Right lung (tissue), 10 donors: ENCODE measurements at places on chromosomes 6 and 20.

- no peak for DNase-seq
These were observed 428.6 kb downstream of the HACE1 start for GRCh38 chr6:104431096-104431495.

DNA sequence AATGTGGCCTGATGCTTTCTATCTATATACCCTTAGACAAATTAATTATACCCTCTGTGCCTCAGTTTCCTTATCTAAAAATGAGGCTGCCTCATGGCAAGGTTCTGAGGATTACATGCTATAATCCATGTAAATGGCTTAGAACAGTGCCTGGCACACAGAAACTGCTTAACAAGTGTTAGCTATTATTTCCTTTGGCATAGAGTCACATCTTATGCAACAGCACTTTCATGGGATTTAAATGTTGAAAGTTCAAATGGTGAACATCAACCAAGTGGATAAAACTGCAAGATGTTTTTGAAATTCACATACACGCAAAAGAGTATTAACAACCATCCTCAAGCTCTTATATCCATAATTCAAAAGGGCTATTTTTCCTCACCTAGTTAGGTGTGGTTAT is 202.8 kb upstream of the JAG1 start:
- DNase-seq, result no peak

DNA sequence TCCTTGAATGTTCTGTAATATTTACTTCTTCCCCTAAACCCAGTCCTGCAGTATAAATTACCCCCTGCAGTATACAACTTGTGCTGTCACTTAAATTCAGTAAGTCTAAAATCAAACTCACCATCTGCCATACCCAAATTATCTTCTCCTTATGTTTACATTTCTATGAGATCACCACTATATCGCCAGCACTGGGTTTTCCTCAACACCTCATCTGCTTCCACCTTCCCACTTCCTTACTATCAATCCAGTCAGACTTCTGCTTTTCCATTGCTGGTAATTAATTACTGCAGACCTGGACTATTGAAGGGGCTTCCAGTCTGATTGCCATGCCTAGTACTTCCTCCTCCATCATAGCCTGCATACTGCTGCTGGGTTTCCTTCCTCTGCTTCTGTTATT is 15.2 kb downstream of the EFHC1 start:
- no peak for DNase-seq

DNA sequence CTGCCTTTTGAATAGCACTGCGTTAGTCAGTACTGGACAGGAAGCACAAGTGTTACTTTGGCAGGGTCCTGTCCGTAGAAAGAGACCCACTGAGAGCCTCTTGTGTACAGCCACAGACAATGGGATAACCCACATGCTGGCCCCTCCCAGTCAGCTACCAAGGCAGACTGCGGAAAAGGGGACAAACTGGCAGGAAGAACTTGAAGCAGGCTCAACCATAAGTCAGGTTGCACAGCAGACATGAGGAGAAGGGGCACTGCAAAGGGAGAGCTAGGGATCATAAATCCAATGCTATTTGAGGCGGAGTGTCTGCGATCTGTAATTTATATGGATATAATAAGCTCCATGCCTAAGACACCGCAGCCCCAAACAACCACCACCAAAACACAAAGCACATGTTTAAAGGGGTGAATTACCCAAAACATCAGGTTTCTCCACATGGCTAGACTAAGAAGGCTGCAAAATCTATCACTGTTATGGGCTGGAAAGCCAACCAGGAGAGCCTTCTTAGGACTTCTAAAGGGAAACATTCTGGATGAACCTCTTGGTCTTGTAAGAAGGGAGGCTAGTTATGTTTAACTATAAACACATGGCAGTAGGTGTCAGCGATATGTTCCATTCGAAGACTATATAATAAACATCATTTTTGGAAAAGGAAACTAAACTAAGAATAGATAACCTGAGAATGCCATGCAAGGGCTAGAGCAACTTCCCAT is 141.7 kb downstream of the BACH2 start:
- DNase-seq, result peak; percentile 79

GRCh38 chr6:32685603-32686002 is 19.1 kb upstream of the HLA-DQB1 start:
- DNase-seq, result no peak

DNA sequence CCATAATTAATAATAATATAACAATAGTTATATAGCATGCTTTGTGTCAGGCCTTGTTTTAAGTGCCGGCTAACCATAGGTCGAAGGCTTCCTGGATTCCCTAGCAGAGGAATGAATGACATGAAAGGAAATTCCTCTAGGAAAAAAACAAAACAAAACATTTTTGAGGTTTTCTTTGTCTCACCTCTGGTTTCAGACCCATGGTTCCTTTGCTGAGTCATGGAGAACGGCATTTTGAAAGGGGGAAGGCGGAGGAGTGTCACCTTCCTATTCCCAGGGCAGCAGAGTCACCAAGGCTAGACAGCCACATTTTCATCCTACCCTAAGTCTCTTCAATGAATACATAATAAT is 25.3 kb upstream of the CCND3 start:
- no peak for DNase-seq

DNA sequence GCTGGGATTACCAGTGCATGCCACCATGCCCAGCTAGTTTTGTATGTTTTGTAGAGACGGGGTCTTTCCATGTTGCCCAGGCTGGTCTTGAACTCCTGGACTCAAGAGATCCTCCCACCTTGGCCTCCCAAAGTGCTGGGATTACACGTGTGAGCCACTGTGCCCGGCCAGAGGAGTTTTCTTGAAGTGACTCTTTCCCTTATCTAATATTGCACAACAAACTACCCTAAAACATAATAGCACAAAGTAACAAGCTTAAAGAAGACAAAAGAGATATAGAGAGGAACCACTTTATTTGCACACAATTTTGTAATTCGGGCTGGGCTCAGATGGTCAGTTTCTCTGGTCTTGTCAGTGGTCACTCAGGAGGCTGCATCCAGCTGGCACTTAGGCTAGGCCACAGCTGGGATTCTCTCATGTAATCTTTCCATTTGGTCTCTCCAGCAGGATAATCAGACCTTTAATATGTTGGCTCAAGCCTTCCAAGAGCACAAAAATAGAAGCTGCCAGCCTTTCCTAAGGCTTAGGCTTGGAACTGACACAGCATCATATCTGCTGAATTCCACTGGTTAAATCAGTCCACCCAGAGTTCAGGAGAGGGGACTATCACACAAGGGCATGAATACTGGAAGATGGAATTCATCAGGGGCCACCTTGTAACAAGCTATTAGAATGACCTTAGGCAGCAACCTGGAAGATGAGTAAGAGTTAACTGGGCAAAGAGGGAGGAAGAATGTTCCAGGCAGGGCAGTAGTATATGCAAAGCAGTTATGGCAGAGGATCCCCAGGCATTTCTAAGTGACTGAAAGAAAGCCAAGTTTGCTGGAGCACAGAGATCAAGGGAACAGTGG is 56.7 kb upstream of the PNRC1 start:
- DNase-seq, result peak; percentile 62

DNA sequence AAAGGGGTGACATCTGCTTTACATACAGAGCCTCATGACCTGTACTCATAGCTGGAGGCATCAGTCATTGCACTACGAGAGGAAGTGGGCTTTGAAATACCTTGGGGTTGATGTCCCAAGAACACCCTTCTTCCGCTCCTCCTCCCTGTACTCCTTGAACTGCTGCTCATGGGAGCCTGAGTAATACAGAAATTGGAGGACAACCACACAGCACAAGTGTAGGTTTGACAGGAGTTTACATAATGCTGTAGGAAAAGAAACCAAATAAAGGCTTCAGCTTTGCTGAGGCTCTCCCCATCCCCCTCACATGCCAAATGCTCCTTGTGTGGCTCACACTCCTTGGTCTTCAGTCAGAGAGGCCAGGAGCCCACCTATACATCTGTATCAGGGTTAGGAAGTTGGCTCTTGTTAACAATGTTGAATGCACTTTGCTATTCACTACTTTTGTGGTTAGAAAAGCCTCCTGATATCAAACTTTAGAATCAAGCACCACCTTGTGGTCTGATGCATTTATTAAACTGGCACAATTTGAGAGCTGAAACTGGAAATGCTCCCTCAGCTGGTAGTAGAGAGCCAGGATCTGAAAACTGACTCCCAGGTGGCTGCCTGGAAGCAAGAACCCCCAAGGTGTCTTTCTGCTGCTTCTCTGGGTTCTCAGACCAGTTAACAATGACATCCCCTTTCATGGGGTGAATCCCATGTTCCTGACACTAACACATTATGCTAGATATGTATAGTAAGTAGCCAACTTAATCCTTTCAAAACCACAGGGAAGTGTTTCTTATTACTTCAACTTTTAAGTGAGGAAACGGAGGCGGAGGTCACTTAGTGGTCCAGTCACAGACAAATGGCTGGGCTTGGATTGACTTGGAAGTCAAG is 56.2 kb upstream of the EDN1 start:
- peak; percentile 60 for DNase-seq

DNA sequence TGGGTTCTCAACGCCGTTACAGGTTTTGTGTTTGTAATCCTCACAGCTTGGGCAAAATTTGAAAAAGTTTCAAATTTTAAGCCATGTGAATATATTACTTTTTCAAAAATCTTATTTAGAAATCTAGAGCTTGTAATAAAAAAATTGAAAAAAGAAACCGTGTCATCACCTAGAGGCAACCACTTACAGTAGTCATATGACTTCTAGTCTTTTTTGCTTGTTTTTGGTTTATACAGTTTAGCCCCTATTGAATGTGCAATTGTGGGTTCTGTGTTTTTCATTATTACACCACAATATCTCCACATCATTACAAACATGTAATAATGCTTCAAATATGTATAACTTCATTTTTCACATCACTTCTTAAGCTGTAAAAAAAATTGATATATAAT is 888 bp downstream of the DYNLRB1 start:
- no peak for DNase-seq

DNA sequence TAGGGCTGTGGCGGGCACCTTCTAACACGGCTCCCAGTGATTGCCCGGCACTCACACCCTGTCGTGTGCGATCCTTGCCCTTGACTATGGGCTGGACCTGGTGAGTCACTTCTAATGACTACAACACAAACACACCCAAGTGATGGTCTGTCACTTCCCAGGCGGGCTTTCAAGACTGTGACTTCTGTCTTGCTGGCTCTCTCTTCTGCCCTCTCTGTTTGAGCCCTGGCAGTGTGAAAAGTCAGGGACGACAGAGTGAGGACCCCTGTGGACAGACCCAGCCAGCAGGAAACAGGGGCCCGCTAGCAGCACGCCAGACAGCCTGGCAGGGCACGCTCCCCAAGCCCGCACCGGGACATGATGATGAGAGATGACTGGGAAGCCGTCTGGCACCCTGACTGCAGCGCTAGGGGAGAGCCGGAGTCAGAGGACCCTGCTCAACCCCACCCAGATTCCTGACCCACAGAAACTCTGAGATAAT is 43.0 kb downstream of the KIF16B start:
- no peak for DNase-seq

DNA sequence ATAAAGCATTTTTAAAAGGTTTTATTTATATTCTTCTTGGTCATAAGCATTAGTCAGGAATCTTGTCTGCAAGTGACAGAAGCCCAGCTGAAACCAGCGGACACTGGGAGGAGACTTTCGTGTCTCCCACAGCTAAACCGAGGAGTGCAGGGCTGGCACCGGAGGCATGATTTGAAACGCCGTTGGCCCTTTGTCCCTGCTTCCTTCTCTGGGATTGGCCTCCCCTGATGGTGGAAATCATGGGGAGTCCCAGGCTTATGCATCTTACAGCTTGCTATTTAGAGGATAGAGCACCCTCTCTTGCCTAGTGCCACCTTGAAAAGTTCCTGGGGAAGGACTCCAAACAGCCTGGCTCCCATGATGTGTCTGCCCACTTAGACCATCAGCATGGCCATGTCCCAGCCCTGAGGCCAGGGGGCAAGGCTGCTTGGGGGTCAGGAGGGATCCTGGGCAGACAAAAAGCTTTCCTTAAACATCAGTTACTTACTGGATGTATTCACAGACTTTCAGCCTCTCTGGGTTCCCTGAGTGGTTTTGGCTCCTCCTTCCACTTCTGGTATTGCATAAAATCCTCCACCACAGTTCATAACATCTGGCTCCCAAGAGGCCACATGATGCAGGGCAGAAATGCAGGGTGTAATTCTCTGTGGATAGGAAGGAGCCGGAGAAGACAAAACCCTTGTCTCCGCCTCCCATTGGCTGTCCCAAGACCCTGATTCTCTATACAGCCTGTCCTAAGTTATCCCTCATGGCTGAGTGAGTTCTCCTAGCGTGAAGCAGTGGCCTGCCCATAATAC is 49.3 kb upstream of the INSM1 start:
- peak; percentile 46 for DNase-seq

GRCh38 chr6:4350567-4351519 is 215.5 kb upstream of the ECI2 start:
- DNase-seq, result peak; percentile 31

GRCh38 chr6:50128420-50129005 is 78.8 kb upstream of the DEFB112 start:
- DNase-seq, result no peak

DNA sequence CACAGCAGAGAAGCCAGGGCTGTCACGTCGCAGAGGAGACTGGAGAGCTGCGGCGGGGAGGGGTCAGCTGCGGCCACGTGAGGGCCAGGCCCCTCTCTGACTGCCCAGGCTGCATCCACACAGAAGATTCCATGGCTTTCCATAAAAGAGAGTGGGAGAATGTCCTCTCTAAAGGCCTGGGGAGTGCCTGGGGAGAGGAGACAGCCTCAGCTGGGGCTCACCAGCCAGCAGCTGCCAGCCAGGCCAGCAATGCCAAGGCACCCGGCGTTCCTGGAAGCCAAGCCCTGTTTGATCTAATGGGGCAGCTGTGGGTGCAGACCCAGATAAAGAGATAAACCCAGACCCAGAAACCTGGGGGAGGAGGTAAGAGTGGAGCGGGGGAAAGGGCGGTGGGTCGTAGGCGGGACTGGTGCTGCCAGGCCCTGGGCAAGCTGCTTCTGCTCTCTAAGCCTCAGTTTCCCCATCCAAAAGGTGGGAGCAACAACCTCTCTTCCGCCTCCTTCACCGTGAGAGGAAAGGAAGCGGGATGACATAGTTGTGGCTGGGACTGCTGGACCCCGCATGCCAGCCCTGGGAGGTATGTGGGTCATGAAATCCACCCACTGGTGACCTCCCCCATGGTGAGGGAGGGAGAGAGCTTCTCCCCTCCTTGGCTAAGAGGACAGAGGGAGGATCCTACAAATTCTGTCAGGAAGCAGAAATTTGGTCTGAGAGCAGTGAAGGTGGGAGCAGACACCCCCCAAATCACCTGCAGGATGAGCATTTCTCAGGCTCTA is 3.1 kb upstream of the OSBPL2 start:
- no peak for DNase-seq

- no peak for DNase-seq
These were observed 121.2 kb downstream of the DST start for GRCh38 chr6:56521454-56521853.

GRCh38 chr20:11057624-11058023 is 383.8 kb upstream of the JAG1 start:
- DNase-seq, result no peak

DNA sequence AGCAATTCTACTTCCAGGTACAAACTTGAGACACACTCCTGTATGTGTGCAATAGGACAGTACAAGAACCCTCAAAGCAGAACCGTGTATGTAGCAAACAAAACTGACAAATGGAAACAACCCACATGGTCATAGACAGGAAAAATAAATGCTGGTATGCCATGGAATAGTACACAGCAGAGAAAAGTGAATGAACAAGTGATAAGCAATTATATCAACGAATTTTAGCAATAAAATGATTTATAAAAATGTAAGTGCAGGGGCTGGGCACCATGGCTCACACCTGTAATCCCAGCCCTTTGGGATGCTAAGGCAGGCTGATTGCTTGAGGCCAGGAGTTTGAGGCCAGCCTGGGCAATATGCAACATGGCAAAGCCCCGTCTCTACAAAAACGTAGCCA is 9.3 kb downstream of the RIPOR3 start:
- DNase-seq, result no peak
